ENCODE measurements at places on chromosomes 13 and 19.

GRCh38 chr19:17216058-17216670, 1.0 kb downstream of the USE1 start:
- no peak for DNase-seq

DNA sequence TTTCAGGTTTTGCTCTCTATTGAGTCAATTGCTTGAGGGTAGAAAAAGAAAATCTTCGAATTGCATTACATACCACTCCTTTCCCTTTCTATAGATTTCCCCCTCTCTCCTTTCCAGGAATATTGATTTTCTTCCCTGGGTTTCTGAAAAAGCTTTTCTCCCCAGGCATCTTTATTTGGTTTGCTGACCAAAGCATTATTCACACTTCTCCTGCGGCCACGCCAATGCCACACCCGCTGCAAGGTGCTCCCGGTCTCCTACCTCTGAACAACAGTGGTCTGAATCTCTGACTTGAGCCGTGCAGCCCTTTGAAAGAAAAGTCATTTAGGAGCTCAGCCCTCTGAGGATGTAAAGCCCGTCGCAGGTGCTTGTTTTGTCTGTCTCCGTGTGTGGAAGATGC, 350.9 kb upstream of the TMTC4 start:
- DNase-seq, result no peak

- no peak for DNase-seq
Observed at GRCh38 chr19:32543115-32543900, 37.7 kb upstream of the PDCD5 start.

GRCh38 chr13:70842062-70842644, 733.9 kb upstream of the KLHL1 start:
- DNase-seq, result no peak

- DNase-seq, result no peak
Observed at GRCh38 chr19:38047049-38047438, 140.0 kb downstream of the SIPA1L3 start.

GRCh38 chr19:27762933-27763332, 1450.0 kb downstream of the UQCRFS1 start:
- DNase-seq, result no peak

Measured in large intestine (tissue), 12 donors.